ENCODE measurements at places on chromosomes 1 and 21.

DNA sequence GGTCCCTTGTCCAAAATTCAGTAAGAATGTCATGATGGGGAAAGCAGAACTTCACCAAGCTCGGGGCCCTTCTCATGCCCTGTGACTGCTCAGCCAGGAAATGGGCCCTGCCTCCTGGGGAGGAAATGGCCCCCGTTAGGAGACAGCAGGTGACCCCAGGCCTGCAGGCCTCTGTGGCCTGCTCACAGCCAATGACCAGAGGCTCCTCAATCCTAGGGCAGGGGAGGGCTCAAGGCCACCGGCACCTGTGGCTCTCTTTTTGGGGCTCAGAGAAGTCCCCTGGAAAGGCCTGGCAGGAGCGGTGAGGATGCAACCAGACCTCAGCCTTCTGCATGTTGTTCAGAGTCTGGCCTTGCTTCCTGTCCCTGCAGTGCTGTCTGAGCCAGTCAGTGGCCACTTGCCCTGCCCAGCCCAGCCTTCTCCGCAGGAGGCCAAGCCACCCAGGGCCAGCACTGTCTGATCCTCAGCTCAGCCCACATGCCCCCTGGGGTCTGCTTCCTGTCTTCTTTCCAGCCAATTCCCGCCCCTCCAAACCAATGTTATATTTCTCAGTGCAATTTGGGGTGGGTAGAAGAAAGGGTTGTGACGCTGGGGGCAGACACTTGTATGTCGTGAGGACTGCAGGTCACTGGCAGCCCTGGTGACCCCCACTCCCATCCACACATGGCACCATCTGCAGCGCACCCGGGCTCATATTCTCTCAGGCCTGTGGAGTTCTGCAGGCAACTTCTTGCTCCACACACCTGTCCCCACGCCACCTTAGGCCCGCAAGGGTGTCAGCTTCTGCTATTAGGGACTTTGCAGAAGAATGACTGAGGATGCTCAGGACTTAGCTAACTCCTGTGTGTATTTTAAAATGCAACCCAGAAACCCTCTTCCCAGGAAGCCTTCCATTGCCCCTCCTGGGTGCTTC is 83.6 kb downstream of the ITPKB start:
- DNase-seq: no peak

DNA sequence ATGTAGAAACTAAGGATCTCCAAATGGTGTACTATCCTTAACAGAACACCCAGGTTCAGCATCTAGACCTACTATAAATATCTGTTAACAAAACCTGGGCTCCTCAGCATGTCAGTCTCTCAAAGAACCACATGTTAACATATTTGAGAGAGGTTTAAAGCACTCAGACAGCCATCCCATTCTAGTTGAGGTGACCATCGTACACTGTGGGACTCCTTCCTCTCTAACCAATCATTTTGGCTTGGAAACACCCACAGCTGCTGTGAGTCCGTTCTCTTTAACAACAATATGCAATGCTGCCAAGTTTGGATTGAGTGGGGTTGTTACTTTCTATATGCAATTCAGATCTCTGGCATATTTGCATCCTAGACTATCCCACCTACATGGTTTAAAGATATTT is 105.8 kb downstream of the MRPL39 start:
- no peak for DNase-seq

DNA sequence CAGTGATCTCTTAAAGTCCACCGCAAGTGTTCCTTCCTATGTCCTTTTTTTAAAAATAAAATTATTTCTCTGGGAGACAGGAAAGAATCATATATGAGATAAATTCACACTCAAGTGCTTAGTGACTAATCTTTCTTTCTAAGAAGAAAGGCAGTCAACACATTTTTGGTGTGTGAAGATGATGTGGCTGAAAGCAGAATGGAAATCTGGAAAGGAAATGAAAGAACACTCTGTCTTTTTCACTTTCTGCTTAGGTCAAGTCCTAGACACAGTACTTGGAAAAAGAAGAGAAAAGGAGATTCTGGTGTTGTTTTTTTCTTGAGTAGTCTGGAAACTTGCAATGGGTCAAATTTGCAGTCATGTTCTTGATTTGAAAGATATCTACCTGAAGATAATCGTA is 45.5 kb upstream of the PRRX1 start:
- DNase-seq: no peak

- DNase-seq: no peak
Measured at GRCh38 chr1:197776351-197777105, 1.2 kb upstream of the DENND1B start.

DNA sequence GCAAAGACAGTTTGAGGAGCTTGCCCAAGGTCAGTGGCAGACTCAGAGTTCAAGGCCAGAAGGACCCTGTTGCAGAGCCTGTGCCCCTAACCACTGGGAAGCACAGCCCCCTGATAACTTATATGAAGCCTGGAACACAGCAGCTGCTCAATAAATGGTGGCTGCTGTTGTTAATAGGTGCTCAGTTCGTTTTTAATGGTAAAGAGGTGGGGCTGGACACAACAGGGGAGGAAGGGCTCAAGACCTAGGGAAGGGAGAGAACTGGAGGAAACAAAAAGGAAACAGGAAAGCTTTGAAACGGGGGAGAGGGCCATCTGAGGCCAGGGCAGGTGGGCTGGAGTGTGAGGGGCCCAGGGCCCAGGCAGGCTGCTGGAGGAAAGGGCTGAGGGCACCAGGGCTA is 125.4 kb downstream of the LACTBL1 start:
- DNase-seq: no peak

- no peak for DNase-seq
Measured at GRCh38 chr1:19877181-19877750, 4.9 kb upstream of the OTUD3 start.

- DNase-seq: no peak
Measured at GRCh38 chr1:159214149-159214760, 9.6 kb downstream of the ACKR1 start.

DNA sequence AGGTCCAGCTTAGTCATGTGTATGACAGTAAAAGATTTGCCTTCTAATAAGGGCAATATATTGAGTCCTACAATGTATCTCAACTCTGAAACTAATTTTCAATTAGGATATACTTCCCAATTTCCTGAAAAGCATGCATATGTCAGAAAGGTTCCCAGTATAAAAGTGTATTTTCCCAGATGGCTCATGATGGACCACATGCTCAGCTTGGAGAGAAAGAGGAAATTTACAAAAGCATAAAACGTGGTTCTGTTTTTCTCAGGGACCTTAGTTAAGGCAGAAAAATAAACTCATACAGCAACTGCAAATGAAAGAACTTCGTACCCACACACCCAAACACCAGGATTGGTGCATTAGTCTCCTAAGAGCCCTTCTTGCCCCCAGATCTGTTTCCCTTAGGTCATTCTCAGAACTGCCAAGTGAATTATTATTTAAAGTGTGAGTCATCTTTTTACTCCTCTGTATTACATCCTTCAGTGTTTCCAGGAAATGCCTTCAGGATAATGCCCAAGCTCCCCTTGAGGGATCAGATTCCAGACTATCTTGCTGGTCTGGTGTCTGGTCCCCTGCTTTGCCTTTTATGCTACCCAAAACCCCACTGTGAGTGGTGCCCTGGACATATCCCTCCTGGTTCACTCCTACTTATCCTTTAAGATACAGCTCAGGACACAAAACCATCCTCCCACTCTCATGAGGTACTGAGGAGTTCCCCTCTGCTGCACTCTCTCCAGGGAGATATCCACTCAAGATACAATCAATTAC is 57.4 kb downstream of the SSX2IP start:
- no peak for DNase-seq

DNA sequence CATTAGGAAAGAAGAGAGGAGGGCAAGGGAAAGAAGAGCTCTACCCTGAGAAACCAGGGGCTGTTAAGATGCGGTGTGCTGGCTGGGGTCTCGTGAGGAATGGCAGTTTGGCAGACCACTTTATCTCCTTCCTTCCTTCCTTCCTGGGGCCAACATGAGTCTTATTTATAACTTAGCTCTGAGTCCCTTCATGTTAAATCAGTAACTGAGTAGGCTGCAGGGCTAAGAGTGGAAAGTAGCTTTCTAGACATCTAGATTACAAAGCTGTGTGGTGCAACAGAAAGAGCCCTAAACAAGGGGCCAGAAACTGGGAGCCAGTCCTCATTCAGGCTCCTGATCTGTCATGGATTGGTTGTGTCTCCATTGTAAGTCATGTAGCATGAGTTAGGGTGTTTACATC is 135.4 kb upstream of the DUSP10 start:
- DNase-seq: no peak

GRCh38 chr1:172746091-172746949 is 87.4 kb downstream of the FASLG start:
- DNase-seq: peak; percentile 77

DNA sequence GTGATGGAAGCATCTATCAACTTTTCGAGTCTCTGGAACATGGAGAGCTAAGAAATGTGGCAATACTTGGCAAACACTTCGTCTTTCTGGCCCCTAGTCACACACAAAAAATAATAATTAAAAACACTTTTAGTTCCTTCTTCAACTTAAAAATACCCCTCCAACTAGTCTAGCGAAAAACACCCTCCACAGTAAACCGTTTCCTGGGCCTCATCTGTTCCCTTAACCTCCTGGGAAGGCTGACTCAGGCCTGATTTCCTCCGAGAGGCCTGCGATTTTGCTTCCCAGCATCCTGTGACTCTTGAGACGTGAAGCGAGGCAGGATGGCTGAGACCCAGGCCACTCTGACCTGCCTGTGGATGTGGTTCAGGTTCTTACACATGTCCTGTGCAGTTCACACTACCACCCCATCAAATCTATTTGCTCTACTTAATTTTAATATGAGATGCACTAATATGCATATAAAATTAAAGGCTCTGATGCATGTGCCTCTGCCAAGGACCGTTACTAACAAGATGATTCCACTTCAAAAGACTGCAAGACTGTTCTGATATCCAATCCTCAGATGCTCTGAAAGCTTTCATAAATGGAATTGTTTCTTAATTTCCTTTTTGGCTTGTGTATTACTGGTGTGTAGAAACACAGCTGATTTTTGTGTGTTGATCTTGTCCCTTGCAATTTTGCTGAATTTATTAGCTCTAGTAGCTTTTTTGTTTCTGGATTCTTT is 3.5 kb downstream of the NAV1 start:
- no peak for DNase-seq

- no peak for DNase-seq
Measured at GRCh38 chr1:22861764-22862440, 110.8 kb downstream of the LACTBL1 start.

- DNase-seq: no peak
Measured at GRCh38 chr1:233496993-233497392, 116.9 kb upstream of the KCNK1 start.

GRCh38 chr21:45618846-45619485 is 24.6 kb upstream of the PCBP3 start:
- no peak for DNase-seq

GRCh38 chr1:24901791-24902470 is 28.1 kb downstream of the RUNX3 start:
- DNase-seq: no peak

- no peak for DNase-seq
Measured at GRCh38 chr1:156860113-156860627, 495 bp upstream of the NTRK1 start.
